ENCODE measurements at places on chromosomes 3 and 15.
A peak's percentile ranks its signal among the peaks of the same experiment; 100 is the strongest.

DNA sequence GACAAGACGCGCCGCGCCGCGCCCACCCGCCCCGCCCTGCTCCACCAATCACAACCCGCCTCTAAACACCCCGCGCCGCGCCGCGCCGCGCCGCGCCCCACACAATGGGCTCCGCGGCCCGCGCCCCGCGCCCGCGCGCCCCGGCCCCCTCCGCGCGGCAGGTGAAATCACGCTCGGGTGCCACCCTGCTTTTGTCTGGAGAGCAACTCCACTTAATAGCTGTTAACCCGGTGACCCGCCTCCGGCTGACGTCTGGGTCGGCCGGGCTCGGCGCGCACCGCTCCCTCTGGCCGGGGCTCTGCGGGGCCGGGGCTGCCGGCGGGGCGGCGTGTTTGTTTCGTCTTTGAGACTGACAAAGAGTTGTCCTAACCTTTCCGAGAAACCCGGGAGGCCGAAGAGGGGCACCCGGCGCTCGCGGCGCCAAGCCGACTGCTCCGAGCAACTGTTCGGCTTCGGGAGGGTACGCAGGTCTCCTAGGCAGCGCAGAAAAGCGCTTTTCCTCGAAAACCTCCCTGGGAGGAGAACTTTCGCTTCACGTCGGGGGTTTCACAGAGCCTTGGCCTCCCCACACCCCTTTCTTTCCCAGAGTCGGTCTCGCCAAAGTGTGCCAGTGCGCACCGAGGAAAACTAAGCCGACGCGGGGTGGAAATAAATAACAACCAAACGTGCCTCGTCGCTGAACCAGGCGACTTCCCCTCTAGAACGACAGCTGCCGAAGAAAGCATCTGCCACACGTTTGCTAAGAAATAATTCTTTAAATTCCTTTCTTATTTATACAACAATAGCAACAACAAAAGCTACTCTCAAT is 518.4 kb downstream of the FOXP1 start:
- DNase-seq, result peak; percentile 17

GRCh38 chr3:193225302-193226125 is 15.5 kb upstream of the PLAAT1 start:
- no peak for DNase-seq

GRCh38 chr15:62400778-62401177 is 235.7 kb upstream of the C2CD4B start:
- DNase-seq, result no peak

DNA sequence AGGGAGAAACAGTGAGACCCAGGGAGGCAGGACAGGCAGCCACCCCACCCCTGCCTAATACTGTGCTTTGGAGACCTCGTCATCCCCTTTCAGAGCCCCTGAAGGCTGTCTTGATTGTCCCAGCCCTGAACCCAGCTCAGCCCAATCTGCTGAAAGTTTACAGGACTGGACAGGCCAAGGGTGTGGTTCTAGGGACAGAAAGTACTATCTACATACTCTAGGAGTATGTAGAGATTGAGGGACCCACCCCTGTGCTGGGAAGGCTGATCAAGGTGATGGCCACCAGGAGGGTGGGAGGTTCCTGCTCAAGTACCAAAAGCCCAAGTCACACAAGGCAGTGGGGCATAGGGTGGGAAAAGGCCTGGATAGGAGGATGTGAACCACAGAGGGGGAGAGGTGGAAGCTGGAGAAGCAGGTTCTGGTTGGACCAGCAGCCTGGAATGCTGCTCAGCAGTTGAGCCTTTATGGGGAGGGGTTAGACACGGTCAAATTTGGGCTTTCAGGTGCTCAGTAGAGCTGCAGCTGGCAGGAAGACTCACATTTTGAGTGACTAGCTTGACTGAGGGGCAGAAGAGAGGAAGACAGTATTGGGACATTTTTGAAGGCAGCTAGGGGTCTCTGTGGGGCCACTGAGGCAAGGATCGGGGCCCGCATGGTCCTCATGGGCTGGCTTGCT is 6.7 kb downstream of the NBEAL2 start:
- DNase-seq, result no peak

DNA sequence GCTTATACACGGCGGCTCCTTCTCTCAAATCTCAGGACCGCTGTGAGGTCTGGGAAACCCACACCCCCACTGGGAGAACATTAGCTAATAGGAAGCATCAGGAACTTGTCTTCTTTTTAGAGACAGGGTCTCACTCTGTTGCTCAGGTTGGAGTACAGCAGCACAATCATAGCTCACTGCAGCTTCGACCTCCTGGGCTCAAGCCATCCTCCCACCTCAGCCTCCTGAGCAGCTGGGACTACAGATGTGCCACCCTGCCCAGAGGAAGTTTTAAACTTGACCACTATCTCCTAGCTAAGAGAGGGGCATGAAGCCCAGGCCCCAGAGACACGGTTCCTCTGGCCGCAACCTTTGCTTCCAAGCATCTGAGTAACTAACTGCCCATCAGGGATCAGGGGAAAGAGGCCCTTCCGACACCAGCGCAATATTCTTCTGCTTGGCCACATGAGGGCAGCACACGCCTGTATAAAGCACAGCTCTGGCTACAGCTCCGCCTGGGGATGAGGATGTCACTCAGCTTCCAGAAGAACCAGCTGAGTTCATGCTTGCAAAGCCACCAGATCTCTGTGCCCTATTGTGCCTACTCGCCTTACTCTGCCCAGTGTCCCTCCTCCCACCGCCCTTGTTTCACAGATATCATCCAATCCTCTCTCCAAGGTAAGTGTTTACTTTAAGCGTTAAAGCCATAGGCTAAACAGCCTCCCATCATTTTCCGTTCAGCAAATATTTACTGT is 57.6 kb upstream of the SLC6A11 start:
- no peak for DNase-seq

GRCh38 chr15:79602731-79603130 is 170.6 kb downstream of the MINAR1 start:
- no peak for DNase-seq

DNA sequence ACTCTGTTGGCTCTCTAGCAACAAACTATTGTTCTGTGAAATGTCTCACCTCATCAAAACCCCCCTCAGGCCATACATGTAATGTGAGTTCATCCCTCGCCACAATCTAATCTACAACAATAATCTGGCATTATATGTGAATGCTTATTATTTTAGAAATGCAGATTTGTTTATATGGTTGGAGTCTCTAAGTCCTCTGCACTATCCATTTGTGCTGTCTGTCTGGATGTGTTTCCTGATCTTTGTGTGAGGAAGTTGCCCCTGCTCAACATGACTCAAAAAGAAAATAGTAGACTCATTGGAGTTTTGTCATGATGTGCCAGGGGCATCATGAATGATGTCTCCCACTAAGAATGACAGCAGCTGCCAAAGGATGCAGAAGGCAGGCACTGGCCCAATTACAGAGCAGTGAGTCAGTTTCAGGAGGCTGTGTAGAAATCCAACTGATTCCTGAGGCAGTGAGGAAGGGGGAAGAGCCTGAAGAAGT is 161.6 kb upstream of the PDZRN3 start:
- no peak for DNase-seq

DNA sequence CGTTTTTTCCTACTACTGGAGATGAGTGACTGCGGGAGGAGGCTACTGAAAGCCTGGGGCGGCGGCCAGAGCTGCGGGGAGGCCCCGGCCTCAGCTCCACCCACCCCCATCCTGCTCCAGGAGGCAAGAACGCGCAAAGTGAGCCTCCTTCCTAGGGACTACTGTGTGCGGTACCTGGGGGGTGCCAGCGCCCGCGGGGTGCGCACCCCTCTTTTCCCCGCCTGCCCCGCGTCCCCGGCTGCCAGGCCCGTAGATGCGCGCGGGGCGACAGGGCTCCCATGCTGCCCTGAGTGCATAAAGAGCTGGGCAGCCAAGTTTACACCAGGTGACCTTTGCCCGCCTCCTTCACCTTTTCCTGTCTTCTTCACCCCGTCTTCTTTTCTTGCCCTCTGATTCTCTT is 2.5 kb upstream of the USF3 start:
- no peak for DNase-seq

DNA sequence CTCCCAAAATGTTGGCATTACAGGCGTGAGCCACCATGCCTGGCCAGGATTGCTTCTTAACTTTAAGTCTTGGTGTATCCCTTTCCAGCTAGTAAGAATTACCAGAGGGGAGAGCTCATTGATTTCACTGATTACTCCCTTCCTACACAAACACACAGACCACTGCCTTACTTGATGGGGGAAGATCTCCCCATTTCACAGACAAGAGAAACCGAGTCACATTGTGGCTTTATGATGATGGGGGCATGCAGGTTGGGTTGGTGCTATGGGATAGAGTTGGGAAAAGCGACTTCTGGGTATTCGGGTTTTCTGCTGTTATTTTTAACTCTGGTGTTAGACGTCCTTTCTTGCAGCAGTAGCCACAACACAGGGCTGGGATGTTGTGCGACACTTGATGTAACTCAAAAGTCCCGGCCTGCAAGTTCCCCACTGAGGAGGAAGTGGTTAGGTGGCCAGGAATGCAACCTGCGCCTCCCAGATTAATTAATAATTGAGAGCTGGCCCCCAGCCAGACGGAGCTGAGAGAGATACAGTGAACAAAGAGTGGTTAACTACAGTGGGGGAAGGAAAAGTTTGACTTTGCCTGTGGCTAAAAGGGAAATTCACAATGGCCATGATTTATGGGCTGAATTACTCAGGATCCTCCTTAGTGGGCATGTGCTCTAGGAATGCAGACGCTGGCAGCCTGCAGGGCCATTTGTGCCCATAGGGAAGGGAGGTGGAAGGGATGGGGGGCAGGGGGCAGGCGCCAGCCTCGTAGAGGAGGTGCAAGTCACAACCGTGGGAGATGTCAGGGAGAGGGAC is 63.6 kb downstream of the SMAD6 start:
- no peak for DNase-seq

DNA sequence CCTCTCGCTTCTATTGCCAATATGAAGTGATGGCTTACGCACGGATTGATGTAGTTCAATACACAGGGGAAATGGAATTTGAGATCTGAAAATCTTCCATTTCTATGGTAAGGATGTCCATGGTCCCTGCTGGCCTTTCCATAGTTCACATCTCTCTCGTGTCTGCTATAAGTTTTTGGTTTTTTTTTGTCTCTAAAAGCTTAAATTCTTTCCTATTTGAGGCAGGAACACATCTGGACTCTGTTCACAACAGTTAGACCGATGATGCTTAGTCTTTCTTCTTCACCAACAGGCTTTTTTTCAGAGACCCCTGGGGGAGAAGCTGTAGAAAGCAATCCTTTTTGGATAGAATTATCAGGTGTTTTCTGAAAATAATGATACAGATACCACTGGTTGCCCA is 108.1 kb downstream of the XXYLT1 start:
- DNase-seq, result no peak

DNA sequence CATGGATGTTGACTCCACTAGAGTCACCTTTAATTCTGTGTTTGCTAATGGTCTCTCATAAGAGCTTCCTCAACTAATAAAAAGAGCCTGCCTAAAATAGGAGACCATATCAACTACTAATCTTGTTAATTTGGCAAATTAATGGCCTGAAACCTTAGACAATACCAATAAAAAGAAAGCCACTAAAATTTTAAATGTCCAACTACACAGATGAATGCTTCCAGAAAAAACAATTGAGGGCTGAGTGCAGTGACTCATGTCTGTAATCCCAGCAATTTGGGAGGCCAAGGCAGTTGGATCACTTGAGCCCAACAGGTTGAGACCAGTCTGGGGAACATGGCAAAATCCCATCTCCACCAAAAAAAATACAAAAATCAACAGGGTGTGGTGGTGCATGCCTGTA is 230.9 kb downstream of the NSUN3 start:
- DNase-seq, result no peak

DNA sequence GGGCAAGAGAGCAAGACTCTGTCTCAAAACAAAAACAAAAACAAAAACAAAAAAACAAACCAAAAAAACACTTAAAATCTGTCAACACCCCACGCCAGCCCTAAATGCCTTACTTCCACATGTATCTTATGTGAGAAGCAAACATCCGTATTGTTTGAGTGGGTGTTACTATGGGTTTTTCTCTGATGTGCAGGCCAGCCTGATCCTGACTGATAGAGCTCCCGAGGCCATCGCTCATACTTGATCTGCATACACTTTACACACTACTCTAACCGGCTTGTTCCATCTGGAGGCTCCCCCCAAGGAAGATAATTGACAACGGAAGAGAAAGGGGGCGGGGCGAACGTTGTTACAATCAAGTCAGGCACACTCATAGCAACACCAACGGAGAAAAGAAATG is 237.4 kb downstream of the TBL1XR1 start:
- no peak for DNase-seq

DNA sequence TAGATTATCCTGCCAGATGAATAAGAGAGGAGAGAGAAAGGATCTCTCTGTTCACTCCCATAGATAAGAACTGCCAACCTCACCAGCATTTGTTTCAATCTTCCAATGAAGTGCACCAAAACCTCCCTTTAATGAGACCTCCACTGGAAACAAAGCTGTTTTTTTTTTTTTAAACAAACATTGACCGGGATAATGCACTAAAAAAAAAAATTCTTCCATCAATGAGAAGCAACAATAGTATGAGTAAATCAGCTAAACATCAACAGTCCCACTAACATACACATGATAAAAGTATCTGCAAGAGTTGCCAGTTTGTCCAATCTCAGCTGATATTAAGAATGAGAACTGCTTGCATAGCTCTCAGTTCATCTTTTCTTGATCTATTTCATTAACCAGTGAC is 19.9 kb downstream of the TJP1 start:
- DNase-seq, result no peak

DNA sequence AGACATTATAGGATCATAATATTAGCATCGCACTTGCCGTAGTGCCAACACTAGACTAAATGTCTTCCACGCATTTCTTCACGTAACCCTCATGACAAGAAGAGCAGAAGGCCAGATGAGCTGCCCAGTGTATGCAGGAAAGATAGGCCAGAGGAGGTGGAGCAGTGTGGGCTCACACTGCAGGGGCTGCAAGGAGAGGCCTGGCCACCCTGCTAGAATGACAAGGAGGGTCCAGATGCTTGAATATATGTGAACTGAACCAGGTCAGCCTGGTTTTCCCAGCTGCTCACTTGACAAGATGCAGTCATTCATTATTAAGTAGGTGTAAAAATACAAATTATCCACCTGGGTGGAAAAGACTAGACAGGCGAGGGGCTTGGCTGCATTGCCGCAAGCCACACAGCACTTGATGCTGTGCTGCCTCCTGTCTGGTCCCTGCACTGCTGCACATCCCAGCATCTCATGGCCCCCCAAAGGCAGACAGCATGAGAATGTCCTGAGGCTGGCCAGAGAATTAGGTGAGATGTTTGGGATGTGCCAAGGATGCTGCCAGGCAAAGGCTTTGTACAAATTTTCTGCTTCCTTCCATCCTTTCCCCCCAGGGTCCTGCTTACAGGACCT is 115.2 kb downstream of the NTRK3 start:
- DNase-seq, result no peak

DNA sequence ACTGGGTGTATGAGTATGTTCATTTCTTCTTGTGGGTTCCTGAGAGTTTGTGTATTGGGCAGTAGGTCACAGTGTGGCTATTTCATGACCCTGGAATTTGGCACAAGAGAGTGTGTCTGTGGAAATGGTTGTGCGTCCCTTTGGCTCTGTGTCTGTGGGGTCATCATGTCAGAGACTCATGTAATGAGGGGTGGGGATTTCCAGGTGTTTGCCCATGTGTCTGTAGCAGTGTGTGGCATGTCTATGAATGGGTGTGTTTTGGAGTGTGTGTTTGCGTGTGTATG is 1.3 kb upstream of the GATA2 start:
- DNase-seq, result no peak

Measured in cortex of kidney (tissue), 1 donor.